ENCODE measurements at places on chromosomes 16 and 17.

DNA sequence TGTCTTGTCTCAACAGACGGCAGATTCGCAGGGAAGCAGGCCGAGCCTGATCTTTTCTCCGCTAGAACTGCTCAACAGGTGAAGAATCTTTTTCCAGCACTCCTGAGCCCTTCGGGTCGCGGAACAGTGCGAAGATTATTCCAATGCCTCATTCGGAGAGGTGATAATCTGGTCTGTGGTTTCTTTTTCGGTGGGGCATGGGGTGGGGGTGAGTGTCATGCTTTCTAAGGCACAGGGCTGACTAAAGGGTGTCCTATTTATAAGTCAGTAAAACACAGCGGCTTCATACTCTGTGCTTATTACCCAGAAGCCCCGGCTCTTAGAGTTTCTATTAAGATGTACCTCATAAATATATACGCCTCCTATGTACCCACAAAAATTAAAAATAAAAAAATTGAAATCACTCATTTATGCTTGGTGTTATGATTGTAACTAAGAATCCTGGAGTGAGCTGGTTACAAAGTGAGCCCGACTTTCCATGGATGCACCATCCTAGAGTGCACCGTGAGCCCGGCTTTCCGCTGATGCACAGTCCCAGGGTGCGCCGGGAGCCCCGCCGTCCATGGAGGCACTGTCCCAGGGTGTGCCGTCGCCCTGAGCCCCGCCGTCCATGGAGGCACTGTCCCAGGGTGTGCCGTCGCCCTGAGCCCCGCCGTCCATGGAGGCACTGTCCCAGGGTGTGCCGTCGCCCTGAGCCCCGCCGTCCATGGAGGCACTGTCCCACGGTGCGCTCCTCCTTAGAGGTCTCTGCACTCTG, 164.9 kb downstream of the IRX3 start:
- DNase-seq = no peak

DNA sequence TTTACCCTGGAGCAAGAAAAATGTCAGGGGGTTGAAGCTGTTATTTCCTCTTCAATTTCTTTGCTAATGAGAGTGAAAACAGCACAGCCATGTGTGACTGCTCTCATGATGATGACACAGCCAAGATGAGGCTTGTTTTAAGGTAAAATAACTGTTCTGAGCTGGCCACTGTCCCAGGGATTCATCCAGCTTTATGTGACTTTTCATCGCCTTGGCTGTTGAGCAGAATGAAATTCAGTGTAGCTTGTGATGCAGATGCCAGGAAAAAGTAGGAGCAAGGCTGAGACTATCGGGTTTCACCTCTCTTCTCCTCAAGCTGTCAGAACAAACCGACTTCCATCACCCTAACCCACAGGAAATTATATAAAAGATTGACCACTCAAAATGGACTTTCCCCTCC, 361.8 kb upstream of the CDH5 start:
- no peak for DNase-seq

DNA sequence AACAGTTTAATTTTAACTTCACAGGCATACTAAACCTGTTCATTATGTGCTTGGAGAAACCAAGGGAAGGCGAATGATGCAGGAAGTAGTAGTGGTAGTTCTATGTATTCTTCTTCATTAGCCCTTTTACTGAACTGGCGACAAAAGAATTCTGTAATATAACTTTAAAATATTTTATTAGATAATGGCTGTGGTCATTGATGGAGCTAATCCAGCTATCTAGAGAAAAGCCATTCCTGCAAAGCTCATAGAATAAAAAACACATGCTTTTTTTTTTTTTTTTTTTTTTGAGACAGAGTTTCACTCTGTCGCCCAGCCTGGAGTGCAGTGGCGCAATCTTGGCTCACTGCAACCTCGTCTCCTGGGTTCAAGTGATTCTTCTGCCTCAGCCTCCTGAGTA, 23.5 kb downstream of the TANC2 start:
- no peak for DNase-seq

- DNase-seq = no peak
These were observed 62.8 kb downstream of the GRB7 start for GRCh38 chr17:39800540-39800939.

Data from AML-193 (cell line).